SIG-M5 (cell line): ENCODE measurements at places on chromosomes 5 and 9.

DNA sequence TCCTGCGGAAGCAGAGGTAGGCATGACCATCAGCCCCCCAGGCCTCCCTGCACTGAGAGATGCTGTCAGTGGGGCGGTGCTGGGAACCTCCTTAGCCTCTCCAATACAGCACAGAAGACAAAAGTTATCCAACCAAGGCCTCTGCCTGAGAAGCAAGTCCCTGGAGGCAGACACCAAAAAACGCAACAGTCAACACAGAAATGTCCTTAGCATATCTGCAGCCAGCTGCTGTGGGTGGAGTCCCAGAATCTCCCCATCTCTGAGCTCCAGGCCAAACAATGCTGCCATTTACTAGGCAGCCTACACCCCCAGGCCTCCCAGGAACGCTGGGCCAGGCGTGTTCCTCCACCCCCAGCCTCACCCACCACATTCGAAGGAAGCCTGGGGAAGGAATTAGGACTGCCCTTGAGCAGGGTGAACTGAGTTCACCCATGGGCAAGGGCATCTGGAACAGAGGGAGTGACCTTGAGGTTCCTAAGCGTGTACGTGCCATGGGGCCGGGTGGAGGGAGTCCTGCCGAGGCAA lies 43.7 kb downstream of the STK10 start:
- DNase-seq, result no peak

- DNase-seq, result no peak
Measured at GRCh38 chr9:71647094-71647591, 121.2 kb downstream of the CEMIP2 start.

DNA sequence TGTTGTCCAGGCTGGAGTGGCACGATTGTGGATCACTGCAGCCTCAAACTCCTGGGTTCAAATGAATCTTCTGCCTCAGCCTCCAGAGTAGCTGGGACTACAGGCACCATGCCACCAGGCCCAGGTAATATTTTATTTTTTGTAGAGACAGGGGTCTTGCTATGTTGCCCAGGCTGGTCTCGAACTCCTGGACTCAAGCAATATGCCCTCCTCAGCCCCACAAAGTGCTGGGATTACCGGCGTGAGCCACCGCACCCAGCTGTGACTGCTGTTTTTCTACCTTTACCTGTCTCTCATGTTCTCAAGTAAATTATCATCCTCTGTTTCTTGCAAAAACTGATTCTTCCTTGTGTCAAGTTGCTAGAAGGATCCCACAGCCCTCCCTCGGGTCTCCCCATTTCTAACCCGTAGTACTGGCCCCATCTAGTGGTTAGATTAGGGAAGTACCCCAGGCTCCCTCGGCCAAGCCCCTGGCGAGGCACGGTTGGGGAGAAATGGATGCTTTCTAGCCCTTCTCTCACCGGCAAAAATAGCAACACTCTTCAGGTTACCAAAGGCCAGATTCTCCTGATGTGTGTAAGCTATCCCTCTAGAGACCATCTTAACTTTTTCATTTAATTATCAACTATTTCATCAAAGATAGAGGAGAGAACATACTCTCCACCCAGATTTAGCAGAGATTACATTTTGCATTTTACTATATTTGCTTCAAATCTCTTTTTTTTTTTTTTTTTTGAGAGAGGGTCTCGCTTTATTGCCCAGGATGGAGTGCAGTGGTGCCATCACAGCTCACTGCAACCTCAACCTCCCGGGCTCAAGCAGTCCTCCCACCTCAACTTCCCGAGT lies 19.2 kb upstream of the TOR1B start:
- no peak for DNase-seq

DNA sequence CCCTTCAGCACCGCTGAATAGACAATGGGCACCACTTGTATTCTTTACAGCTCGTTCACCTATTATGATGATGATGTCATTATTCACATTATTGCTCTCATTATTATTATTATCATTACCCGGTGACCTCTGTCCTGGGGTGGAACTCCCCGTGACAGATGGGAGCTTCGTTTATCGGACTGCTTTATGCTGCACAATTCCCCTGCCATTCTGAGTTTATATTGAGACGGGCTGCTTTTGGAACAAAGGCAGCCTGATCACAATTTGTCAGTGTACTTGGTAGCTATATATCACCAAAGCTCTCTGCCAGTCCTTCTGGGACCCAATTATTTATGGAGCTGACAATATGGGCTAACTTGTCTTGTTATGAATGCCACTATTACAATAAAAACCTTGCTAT lies 1145.6 kb upstream of the WWC1 start:
- DNase-seq, result no peak

DNA sequence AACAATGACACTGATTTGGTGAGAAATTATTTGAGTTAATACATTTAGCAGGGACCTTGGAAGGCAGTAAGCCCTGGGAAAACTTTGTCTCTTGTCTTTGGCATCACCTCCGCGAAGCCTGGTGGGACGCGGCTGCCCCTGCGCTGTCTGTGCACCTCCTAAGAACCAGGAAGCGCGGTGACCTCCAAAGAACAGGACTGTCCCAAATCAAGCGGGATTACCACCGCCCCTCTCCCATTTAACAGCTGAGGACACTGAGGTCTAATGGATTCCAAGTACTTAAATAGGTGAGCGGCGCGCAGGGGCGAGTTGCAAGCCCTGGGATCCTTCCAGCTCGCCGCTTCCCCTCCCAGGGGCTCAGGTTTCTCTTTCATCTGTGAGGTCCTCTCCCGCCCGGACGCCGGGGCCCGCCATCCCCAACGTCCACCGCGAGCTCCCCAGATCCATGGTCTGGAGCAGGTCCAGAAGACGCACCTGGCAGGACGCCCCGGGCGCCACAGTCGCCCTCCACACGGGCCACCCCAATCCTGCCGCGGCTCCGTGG lies 432 bp downstream of the STARD4 start:
- DNase-seq, result no peak

DNA sequence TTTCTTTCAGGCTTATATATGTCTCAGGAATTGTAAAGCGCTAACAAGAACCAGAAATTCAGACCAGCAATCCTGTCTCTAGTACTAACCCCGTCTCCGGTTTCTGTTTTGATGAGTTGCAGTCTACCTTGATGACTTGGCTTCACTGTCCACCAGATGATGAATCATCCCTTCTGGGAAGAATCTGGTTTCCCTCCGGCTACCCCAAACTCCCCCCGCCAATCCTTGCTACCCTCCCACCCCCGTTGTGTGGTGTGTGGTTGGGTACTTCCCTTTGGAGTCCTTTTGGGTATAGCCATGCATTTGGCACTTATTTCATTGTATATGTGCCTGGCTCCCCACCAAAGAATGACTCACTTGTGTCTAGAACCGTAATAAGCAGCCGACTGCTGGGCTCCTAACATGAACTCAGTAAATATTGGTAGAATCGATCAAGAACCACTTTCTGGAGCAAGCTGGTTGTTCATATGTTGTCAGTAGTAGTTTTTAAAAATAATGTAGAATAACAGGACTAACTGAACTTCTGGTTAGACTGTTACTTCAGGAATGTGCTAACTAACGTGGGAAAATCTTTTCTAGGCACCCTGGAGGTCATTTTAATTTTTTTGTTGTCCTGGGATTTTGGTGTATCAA lies 8.3 kb upstream of the TGFBI start:
- DNase-seq, result no peak

DNA sequence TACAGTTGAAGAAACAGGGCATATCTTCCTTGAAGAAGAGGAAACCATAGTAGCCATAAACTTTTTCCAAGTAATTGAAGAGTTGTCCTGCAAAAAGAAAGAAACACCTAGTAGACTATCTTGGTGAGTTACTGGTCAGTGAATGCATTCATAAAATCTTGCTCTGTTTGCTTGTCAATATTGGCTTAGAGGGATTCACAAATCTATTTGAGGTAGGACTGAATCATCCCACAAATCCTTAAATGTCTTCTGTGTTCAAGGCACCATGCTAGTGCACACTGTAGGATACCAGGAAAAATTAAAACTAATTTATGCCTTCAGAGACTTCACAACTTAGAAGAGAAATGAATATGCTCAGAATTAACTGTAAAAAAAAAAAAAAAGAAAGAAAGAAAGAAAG lies 57.6 kb downstream of the GRAMD2B start:
- DNase-seq, result no peak

- DNase-seq, result peak; percentile 17
Measured at GRCh38 chr9:112384690-112385089, 4.8 kb downstream of the HSDL2 start.

- no peak for DNase-seq
Measured at GRCh38 chr9:105439428-105439827, 8.4 kb upstream of the FSD1L start.

DNA sequence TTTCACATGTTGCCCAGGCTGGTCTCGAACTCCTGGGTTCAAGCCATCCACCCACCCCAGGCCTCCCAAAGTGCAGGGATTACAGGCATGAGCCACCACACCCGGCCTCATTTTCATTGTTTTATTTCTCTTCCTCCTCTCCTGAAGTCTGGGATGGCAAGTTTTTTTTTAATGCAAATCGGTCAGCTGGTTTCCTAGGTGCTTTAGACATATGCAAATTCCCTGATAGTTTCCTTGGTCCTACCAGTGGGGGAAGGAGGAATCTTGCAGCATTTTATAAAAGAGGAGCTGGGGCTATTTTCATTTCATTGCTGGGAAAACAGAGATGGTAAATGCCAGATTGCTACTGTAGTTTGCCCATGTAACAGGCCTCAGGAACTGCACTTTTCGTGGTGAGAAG lies 179.4 kb downstream of the ACTL7B start:
- no peak for DNase-seq

- no peak for DNase-seq
Measured at GRCh38 chr5:14131855-14132503, 11.2 kb upstream of the TRIO start.

- no peak for DNase-seq
Measured at GRCh38 chr5:179278119-179278518, 67.1 kb downstream of the ADAMTS2 start.

DNA sequence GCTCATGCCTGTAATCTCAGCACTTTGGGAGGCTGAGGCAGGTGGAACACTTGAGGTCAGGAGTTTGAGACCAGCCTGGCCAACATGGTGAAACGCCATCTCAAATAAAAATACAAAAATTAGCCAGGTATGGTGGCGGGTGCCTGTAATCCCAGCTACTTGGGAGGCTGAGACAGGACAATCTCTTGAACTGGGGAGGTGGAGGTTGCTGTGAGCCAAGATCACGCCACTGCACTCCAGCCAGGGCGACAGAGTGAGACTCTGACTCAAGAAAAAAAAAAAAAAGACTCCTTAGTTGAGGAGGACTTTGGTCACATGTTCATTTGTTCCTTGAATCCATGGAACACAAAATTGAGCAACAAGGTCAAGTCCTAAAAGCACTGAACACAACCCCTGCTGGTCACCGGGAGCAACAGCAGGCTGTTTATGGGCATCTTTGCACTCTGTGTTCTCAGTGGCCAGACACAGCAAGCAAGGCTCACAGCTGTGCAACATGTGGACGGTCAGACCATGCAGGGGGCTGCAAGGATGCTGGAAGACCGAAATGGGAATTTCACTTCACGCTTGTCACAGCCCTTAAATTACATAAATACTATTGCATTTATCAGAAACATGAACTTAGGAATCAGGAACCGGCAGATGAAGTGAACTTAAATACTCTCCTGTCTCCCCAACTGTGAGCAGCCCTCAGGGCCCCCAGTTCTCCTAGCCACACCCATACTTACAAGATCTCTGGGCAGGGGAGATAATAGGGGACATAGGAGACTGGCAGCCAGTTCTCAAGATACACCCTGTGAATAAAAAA lies 2.8 kb downstream of the GBGT1 start:
- DNase-seq, result peak; percentile 21

GRCh38 chr9:35350827-35351549 lies 138.9 kb upstream of the RUSC2 start:
- no peak for DNase-seq

GRCh38 chr5:57719216-57719615 lies 236.6 kb upstream of the ACTBL2 start:
- DNase-seq, result no peak

DNA sequence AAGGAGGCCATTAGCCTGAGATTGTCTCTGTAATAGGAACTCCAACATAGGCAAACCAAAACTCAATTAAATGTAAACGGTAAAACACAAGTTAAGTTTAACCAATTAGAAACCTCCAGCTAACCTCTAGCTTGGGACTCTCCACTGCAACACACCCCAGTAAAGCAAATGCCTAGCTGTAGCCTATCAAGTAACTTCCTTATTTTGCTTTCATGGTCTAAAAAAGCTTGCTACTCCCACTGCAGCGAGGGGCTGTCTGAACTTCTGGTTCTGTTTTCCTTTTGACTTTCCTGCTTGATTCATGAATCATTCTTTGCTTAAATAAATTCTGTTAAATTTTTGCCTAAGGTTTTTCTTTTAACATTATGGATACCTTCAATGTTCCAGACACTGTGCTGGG lies 24.4 kb upstream of the C5orf46 start:
- peak; percentile 14 for DNase-seq

DNA sequence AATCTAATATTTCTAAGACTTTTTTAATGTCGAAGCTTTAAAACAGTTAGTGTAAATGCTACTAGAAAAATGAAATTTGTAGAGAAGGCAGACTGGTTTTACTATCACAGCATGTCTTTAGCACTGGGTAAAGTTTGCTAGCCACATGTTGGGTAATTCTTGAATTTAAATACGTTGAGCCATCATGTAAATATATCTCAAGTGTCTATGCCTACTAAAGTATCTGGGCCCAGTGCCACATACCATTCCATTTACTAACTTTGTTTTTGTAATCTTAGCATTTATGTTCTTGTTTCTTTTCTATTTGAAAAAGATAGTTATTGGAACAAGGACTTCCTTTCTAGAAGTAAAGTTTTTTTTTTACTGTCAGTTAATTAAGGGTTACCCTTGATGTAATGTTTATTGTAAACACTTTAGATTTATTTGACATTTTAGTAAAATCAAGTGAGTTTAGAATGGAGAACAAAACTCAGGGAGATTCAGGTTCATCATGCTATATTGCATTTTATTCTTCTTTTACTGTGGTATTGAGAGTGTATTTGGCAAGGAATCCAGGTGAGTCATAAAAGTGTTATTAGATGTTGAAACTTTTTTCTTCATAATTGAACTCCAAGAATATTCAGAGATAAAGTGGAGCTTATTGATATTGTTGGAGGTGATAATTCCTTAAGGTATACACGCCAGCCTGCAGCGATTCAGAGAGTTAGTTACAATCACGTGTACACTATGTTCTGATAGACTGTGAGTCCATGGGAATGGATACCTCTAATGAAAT lies 182.4 kb downstream of the CCDC171 start:
- no peak for DNase-seq

DNA sequence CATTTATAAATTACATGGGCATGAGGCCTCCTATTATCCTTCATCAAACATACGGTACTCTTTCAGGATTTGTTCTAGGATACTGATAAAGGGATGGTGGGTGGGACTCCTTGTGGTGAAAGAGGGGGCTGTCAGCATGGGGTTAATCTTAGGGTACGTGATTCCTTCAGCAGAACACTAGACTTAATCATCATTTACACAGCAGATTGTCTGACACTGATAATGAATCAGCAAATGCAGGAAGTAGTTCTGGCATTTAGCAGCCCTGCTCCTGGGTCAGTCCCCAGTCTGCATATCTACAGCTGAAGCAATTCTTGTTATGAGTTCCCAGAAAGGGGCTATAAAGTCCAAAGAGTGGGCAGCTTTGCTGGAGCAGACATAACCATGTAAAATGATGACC lies 384.6 kb downstream of the SPOCK1 start:
- no peak for DNase-seq

- no peak for DNase-seq
Measured at GRCh38 chr9:128969491-128969890, 22.0 kb downstream of the NUP188 start.

GRCh38 chr5:147055089-147055826 lies 176.7 kb upstream of the PPP2R2B start:
- no peak for DNase-seq

GRCh38 chr5:139682016-139682975 lies 34.1 kb downstream of the CXXC5 start:
- no peak for DNase-seq
